ENCODE measurements at places on chromosomes 4 and X.

GRCh38 chr4:10011277-10011676 lies 10.0 kb downstream of the SLC2A9 start:
- DNase-seq: no peak

DNA sequence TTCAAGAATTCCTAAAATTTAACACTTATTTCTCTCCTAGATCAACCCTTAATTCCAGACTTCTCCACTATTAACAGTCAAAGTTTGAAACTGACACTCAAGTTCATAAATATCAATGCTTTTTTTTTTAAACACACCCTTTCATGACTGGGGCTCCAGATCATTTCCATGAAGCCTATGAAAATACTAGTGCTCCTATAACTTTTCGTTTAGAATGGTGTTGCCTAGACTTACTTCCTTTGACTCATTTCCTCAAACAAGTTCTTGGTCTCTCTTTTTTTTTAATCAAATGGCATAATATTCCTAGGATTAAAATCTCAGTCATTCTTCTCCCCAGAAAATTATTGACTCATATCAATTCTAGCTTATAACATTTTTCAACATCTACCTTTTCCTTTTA lies 13.1 kb downstream of the ZMAT1 start:
- no peak for DNase-seq

GRCh38 chr4:126604268-126604867 lies 1028.4 kb upstream of the INTU start:
- no peak for DNase-seq

DNA sequence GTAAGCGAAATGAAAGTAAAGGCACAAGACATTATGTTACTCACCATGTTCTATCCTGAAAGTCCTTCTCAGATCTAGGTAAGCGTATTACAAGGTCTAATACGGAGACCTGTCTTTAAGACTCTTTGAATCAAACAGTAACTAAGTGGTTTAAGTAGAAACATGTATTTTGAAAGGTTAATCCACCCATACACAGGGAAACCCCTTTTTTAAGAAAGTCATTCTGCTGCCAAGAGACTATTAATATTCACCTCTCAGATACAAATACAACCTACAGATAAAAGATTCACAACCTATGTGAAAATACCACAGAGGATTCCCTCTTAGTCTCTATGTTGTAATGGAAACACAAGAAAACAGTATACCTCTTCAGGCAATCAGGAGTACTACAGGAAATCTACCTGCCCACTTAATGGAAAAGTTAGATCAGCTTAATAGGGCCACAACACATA lies 63.2 kb upstream of the TNIP3 start:
- DNase-seq: no peak

DNA sequence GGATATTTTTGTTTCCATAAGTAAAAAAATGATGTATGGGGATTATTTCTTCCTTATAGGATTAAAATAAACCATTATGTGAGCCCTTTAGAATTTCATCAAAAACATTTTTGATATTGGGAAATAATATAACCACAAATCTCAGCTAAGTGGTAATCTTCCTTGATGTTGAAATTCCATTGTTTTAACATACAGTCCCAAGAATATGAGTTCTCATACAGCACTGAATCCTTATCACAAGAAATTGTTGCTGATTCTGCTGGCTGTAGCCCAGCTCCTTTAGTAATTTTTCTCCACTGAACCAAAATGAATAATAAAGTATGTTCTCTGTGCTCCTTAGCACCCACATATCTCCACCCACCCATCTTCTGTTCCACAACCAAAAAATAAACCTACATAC lies 41.9 kb upstream of the FAM47B start:
- no peak for DNase-seq

- no peak for DNase-seq
These were observed 624.8 kb upstream of the ADGRL3 start for GRCh38 chr4:60575336-60575735.

DNA sequence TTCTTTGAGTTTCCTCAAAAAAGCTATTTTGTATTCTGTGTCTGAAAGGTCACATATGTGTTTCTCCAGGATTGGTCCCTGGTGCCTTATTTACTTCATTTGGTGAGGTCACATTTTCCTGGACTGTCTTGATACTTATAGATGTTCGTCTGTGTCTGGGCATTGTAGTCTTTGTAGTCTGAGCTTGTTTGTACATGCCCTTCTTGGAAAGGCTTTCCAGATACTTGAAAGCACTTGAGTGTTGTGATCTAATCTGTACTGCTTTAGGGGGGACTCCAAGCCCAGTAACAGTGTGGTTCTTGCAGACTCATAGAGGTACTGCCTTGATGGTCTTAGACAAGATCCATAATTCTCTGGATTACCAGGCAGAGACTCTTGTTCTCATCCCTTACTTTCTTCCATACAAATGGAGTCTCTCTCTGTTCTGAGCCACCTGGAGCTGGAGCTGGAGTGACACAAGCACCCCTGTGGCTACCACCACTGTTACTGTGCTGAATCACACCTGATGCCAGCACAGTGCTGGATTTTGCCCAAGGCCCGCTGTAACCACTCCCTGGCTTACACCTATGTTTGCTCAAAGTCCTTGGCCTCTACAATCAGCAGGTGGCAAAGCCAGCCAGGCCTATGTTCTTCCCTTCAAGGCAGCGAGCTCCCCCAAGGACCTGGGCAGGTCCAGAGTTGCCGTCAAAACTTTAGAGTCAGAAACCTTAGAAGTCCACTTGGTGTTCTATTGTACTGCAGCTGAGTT lies 72.3 kb upstream of the EFHC2 start:
- no peak for DNase-seq

GRCh38 chr4:88583631-88584470 lies 8.4 kb upstream of the HERC3 start:
- no peak for DNase-seq

- no peak for DNase-seq
These were observed 61.5 kb downstream of the SNX25 start for GRCh38 chr4:185270885-185271284.

DNA sequence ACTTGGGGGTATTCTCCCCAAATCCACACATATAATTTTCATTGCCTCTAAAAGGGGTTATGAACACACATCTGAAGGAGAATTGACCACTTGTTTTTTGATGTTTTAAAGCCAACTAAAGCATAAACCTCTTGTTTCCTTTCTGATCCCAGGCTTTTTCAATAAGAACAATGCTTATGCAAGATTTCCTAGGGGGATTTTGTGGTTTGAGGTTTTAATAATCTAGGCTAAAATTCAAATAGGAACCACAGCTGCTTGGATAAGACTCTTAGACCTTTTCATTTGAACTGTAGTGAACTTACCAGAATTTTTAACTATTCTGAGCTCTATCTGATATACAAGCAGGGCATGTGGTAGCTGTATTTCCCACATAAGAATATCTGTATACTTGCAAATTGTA lies 651.1 kb downstream of the ANKRD50 start:
- DNase-seq: no peak

DNA sequence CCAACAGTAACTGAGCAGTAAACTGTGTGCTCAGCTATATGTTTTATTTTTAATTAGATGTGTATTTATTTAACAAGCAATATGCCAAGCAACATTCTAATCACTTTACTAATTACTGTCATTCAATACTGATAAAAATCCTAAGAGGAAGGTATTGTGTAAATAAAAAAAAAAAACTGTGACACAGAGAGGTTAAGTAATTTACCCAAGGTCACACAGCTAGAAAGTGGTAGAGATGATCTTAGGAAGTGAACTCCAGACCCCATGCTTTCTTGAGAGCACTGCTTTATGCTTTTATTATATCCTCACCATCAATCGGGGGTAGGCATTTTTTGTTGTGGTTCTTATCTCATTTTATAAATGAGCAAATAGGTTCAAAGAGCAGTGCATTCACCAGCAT lies 417.1 kb downstream of the RAB28 start:
- no peak for DNase-seq

- no peak for DNase-seq
These were observed 126.8 kb downstream of the GPR143 start for GRCh38 chrX:9638871-9639270.

- no peak for DNase-seq
These were observed 112.8 kb downstream of the KDR start for GRCh38 chr4:55012363-55013230.

GRCh38 chr4:125266901-125267604 lies 47.7 kb upstream of the FAT4 start:
- DNase-seq: no peak

- DNase-seq: no peak
These were observed 1112.5 kb downstream of the TECRL start for GRCh38 chr4:63296773-63297172.

DNA sequence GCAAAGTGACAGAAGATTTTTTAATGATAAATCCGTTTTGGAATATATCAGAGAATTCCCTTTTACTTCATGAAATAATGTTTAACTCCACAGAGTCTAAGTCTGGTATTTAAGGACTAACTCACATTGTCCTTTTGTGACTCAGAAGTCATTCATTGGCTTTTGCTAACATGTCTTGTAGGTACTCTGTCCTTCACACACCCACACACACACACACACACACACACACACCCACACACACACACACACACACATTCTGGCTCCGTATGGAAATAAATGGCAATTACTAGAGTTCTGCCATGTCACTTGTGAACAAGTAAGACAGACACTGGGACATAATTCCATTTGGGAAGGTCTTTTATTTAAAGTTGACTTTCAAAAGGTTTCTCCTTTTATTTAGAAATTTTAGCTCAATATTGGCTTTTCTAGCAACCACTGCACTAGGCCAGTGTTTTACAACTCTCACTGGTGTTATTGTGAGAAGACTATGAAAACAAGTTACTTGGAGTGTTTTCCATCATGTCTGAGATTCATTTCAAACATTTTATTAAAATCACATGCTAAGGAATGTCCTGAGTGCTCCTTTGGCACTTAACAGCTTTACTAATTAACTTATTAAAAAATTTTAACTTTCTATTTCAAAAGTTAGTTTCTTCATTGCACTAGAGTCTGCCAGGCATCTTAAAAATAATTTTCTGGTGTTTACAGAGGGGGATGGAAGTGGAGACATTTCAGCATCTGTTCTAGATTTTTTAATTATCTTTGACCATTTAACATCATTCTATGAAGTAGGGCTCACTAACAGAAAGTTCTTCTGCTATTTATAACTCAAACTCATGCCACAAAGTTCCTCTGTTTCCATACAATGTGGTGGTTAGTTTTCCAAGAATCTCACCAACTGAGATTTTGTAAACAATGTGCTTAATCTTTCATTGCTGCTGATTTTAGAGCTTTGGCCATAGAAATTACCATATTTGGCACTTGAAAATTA lies 240.3 kb upstream of the GPC4 start:
- DNase-seq: no peak

DNA sequence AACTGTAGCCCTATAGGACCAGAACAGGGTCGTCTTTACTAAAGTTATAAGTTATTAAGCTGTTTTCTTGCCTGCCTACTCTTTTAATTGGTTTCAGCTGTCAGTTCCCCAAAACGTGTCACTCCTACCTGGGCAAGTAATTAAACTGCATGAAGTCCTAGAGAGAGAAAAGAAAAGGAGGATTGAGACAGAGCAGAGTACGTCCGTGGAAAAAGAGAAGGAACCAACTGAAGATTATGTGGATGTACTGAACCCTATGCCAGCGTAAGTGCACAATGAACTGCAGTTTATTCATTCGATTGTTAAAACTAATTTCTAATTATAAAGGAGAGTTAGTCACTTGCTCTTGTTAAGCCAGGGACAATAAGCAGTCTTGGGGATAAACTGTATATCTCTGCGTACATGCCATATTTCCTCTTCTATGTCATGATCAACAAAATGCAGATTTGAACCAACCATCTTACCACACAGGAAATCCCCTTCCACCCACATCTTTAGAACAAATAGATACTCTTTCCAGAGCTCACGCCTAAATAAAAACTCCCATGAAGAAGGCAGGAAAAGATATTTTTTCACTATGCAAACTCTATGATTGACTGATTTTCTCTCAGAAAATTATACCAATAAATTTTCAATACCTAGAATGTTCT lies 22.8 kb downstream of the STAP1 start:
- no peak for DNase-seq

GRCh38 chr4:61239250-61239649 lies 39.1 kb downstream of the ADGRL3 start:
- no peak for DNase-seq

DNA sequence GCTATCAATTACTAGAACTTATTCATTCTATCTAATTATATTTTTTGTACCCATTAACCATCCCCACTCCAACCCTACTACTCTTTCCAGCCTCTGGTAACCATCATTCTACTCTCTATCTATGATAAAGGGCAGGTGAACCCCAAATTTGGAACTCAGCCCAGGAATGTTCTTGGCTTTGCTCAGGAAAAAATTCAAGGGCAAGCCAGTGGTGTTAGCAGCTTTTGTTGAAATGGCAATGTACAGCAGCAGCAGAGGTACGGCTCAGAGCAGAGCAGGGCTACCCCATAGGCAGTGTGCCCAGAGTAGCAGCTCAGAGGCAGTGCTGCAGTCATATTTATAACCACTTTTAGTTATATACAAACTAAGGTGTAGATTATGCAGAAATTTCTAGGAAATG lies 138.2 kb downstream of the RNF150 start:
- DNase-seq: no peak

Data from activated CD8-positive, alpha-beta memory T cell treated with anti-CD3 and anti-CD28 coated beads for 48 hours (primary cell).